ENCODE measurements at places on chromosomes 12 and 14. TPM values are rescaled to one million over a fixed set of nuclear protein-coding genes. Genes with fewer than 3 reads are reported as not detected.

The GLT8D2 gene
- 75.8 TPM for total RNA-seq

The FIGNL2 gene
- under 0.01 TPM for total RNA-seq

The NGB gene
- total RNA-seq = not detected

The INHBC gene
- not detected for total RNA-seq
